ENCODE measurements at places on chromosomes 1 and 21. TPM values are rescaled to one million over a fixed set of nuclear protein-coding genes. Genes with fewer than 3 reads are reported as not detected.

GRCh38 chr1:170674986-170675385, 11.1 kb downstream of the PRRX1 start:
- H3K27ac ChIP-seq, result no peak overlapping the region
- no peak for DNase-seq
- H3K36me3 ChIP-seq, result no peaks in the 10 kb centered on the region
- no peak overlapping the region for H3K4me3 ChIP-seq
- H3K4me1 ChIP-seq, result peaks cover 4% of the 10 kb centered on the region

DNA sequence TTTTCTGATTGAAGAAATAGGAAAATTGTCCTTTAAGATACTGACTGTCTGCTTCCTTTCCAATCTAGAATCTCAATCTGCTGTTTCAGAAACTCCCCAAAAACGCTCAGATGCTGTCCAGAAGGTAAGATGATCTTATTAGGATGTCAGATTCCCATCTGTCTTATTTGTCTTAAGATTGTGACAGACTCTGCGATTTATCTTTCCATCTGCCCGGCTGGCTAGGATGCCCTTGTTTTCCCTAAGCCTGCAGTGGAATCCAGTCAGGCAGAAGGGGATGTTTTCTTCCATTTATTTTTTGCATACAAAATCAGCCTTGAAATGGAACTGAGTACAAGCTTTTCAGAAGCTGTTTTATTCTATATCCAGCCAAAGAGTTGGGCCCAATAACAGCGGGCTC, 96.5 kb downstream of the FMN2 start:
- no peak for DNase-seq
- H3K27me3 ChIP-seq, result no peaks in the 10 kb centered on the region
- no peak overlapping the region for H3K4me3 ChIP-seq
- H3K4me1 ChIP-seq, result no peaks in the 10 kb centered on the region
- no peak overlapping the region for H3K27ac ChIP-seq
- H3K36me3 ChIP-seq, result no peaks in the 10 kb centered on the region

KIF14 gene
- total RNA-seq, result 0.20 TPM

SPATA46 gene
- total RNA-seq, result not detected

CHRM3 gene
- 3.8 TPM for total RNA-seq

CFHR5 gene
- not detected for total RNA-seq

Data from upper lobe of left lung (tissue), 6 donors.